Activated T-helper 9 cell treated with anti-CD3 and anti-CD28 coated beads, Interleukin-2, amount 50 U/mL, for 16 hours (primary cell): ENCODE measurements at places on chromosomes 3 and 15.
A peak's percentile ranks its signal among the peaks of the same experiment; 100 is the strongest.

DNA sequence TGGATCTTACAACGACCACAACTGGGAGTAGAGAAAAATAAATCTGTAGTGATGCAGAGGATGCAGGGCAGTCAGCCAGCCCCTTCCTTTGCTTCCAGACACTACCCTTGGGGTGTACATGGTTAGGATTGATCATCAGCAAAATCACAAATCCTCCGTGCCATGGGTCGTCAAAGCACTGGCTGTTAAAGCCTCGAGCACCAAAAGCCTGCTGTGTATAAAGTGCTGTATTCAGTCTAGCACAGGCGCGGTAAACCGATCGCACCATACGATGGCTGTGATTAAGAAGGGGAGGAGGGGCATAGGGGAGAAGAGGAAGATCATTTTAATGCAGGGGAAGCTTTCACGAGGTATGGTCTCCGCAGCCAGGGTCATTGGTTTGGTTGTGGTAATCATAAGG, 305.2 kb downstream of the LRTM1 start:
- DNase-seq: no peak

- no peak for DNase-seq
These were observed 1.5 kb downstream of the IGF2BP2 start for GRCh38 chr3:185823078-185824044.

DNA sequence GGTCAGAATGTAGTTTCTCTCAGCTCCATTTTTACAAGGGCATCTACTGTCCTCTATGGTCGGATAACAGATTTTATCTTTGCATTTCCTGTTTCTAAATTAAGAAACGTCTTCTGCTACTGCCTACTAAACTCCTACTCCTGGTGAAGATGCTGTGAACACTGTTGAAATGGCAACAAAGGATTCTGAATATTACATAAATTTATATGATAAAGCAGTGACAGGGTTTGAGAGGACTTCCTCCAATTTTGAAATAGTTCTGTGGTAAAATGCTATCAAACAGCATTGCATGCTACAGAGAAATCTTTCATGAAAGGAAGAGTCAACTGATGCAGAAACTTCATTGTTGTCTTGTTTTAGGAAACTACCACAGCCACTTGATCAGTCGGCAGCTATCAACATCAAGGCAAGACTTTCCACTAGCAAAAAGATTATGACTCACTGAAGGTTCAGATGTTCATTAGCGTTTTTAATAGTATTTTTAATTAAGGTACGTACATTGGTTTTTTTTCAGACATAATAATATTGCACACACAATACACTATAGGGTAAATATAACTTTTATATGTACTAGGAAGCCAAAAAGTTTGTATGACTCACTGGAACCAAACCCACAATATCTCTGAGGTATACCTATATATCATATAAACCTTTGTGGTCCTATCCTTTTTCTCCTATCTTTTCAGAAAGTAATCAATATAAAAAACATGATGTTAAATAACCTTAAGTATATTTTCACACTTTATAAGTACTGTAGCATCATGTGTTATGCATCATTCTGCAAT, 156.1 kb downstream of the STAG1 start:
- DNase-seq: no peak

GRCh38 chr15:52295421-52296001, at the start of gene MYO5C:
Gene MYO5C (minus strand): TSS chr15:52295804. CDS start chr15:52295636, 168 bp downstream.
- no peak for DNase-seq

- DNase-seq: no peak
These were observed 125.8 kb upstream of the GALNT15 start for GRCh38 chr3:16048435-16049318.

DNA sequence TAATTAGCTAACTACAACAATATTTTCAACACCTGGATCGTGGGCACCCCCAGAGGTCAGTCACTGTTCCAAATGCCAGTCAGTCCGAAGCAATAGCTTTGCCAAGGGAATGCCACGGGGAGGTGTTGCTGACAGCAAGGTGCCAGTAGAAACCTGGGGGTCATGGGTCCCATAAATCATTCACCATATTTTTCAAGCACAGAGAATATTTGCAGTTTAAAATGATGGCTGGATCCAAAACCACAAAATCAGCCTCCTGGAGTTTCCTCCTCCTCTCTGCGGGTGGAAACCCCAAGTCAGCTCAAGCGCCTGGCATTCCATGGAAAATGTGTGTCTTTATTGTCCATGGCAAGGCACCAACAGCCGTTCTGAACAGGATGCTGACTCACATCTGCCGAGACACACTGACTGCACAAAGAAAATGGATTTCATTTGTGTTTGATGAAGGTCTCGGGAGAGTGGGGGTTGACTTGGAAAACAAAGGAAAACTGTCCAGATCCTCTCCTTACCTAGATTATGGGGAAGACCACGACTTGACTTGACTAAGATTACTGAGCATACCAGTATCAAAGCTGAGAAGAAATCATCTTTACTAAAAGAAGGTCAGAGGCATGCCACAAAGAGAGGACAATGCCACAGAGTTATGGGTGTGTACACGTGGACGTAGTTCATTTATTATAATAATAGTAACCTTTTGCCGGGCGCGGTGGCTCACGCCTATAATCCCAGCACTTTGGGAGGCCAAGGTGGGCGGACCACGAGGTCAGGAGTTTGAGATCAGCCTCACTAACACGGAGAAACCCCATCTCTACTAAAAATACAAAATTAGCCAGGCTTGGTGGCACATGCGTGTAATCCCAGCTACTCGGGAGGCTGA, 26.4 kb downstream of the ANXA2 start:
- DNase-seq: no peak

DNA sequence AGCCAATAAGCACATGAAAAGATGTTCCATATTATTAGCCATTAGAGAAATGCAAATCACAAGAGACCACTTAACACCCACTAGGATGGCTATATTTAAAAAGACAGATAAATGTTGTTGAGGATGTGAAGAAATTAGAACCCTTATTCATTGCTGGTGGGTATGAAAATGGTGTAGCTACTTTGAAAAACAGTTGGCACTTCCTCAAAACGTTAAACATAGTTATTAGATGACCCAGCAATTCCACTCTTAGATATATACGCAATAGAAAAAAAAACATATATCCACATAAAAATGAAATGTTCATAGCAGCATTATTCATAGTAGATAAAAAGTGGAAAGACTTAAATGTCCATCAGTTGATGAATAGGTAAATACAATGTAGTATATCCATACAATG, 47.1 kb upstream of the TERB2 start:
- DNase-seq: no peak

- no peak for DNase-seq
These were observed 46.1 kb downstream of the IQSEC1 start for GRCh38 chr3:13027154-13027553.

GRCh38 chr3:126994661-126995245, 11.8 kb downstream of the PLXNA1 start:
- DNase-seq: no peak

DNA sequence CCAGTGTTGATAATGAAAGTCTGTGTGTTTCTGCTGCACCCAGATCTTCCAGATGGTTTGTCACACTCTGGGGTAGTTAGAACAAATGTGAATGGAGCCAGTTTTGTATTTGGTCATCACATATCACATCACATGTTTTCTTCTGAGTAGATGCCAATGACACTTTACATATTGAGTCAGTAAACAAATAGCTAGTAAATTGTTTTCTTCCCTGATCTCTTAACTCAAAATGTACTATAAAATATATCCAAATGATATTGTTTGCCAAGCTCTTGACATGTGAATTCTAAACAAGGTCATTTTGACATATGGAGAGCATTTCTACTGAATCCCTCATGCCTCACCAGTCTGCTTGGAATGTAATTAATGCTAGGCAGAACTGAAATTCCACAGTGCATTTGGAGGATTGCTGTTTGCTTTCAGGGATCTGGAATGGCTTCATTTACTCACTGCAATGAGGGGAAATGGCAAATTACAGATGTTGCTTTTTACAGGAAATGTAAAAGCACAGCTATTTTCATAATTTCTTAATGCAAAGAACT, 45.0 kb downstream of the PDHB start:
- no peak for DNase-seq

- DNase-seq: no peak
These were observed 426.5 kb upstream of the KCNMB2 start for GRCh38 chr3:178109691-178110090.

- DNase-seq: no peak
These were observed 70.2 kb upstream of the ST3GAL6 start for GRCh38 chr3:98692787-98693473.

DNA sequence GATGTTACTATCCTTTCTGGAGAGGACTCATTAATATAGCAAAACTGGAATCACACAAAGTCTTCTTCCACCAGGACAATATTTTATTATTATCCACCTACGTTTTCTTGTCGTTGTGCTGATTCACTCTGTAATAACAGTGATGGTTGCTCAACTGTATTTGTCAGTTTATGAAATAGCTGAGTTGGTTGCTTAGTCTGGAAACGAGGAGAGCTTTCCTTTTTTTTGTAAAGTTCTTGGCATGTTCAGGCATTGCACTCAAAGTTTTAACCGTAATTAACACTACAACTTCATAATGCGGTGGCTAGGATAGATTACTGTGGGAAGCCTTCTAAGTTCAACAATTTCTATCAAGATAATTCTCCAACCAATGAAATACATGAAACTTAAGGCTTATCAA, 131.2 kb downstream of the RAP2B start:
- no peak for DNase-seq

DNA sequence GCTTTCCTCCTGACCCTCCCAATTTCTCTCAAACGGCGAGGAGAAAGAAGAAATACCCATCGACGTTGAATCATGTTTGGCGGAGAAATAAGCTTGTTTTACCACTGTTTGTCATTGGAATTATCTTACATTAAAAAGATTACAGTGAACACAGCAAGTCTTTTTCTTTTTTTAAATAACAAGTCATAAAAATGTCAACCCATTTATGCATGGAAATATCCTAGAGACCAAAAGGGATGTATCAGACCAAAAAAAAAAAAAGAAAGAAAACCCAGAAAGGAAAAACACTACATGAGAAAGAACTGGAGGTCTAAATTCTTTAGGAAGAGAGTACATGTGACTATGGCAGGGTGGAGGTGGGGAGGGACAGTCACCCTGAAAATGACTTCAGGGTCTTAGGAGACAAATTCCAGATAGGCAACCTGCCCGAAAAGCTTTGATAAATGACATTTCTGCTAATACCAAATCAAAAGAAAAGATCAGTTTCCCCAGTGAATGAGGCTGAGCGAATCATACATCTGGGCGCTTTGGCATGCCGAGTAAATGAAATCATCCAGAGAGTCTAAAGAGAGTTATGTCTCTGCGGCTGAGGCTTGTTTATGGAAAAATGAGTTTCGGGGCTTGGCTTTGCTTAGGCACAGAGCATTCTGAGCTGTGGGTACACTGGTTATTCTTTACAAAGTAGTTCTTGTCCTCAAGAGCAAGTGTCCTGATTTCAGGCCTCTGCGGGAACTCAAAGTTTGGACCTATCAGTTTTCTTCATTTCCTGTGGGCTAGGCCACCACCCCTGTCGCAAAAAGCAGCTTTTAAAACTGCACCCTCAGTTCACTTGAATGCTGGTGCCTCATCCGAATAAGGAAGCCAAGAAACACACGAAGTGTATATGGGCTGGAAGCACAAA, 110.1 kb upstream of the TGFBR2 start:
- DNase-seq: no peak

GRCh38 chr3:62236016-62236415, 137.3 kb downstream of the FEZF2 start:
- no peak for DNase-seq

GRCh38 chr15:69092159-69092558, 68.3 kb upstream of the GLCE start:
- no peak for DNase-seq

DNA sequence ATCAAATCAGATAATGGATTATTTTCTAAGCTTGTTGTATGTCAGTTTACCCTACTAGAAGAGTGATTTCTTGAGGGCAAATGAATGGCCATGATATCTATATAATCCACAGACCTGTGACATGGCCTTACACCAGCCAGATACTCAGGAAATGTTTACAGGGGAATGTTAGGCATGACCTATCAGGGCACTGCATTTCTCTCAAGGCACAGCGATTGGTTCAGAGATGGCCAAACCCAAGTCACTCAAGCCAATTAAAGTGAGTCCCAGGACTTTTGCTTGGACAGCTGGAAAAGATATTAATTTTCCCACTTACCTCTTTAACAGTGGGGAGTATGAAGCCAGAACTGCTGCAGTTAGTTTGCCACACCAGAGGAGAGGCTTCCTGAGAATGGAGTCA, 28.7 kb upstream of the GATA2 start:
- no peak for DNase-seq

GRCh38 chr15:101048176-101048575, 129.0 kb downstream of the LRRK1 start:
- no peak for DNase-seq

DNA sequence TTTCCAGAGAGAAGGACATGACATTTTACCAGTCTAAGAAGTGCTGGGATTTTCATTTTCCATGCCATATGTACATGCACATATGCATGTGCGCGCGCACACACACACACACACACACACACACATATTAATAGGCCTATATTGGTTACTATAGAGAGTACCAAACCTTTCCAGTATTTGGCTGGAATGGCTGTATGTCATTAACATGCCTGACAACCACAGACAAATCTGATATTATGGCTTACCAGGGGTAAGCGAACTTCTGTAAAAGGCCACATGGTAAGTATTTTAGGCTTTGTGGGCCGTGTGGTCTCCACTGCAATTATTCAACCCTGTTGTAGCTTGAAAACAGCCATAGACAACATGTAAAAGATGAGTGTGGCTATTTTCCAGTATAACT, 97.2 kb upstream of the TSPAN3 start:
- no peak for DNase-seq

GRCh38 chr15:52021128-52021671, 2.2 kb downstream of the MAPK6 start:
- DNase-seq: peak; percentile 52

DNA sequence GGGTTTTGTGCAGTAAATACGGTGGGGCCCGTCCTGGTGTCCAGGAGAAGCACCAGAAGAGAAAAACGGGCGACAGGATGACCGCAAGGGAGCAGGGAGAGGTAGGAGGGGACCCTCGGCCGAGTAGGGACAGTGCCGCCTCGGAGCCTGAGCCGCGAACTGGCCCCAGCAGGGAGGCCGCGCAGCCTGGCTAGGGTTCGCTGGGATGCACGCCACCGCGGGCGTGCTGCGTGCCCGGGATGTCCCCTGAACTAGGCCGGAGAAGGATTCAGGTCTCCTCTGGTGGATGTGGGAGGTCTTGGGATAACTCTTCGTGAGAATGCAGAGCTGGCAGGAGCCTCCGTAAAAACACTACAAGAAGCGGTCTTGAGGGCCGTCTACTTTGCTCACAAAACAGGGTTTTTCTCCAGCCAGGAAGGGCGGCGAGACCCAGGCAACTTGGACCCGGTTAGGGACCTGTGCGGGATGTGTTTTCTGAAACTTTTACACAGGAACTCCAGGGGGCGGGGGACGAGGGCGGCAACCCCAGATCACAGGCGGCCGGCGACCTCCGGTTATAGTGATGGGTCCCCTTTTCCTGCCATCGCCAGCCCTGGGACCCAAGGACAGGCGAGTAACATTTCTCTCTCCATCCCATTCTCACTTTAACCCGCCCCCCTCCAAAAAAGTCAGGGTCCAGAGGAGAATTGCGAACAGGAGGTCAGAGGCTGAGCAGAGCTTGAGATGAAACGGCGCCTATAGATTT, 35.5 kb downstream of the NR2F2 start:
- DNase-seq: no peak

- no peak for DNase-seq
These were observed 375.9 kb downstream of the MCTP2 start for GRCh38 chr15:94607176-94607654.
